ENCODE measurements at places on chromosomes 12 and 14. TPM values are rescaled to one million over a fixed set of nuclear protein-coding genes. Genes with fewer than 3 reads are reported as not detected.

The HNRNPA1 gene
- total RNA-seq, result 453 TPM

The CCDC177 gene
- total RNA-seq, result not detected

The KLHDC2 gene
- total RNA-seq, result 23.5 TPM

DNA sequence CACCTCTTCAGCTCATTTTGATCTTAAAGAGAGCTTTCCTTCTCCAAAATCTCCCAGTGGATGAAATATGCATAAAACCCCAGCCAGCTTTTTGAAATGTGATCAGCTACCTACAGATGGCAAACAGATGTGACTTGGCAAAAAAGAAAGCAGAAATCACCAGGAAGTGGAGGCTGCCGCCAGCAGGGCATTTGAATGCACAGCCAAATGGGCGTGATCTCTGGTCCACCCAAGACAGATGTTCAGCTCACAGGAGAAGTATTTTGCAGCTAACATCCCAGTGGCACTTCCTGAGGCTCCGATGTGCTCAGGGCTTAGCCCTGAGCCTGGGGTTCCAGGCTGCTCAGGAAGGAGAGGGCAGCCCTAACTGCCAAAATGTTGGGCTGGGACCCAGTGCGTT lies 78.3 kb downstream of the LGMN start:
- no peak overlapping the region for H3K27ac ChIP-seq
- H3K36me3 ChIP-seq, result no peaks in the 10 kb centered on the region
- no peaks in the 10 kb centered on the region for H3K27me3 ChIP-seq
- no peaks in the 10 kb centered on the region for H3K4me1 ChIP-seq
- DNase-seq, result no peak

The FOXA1 gene
- 0.87 TPM for total RNA-seq

DNA sequence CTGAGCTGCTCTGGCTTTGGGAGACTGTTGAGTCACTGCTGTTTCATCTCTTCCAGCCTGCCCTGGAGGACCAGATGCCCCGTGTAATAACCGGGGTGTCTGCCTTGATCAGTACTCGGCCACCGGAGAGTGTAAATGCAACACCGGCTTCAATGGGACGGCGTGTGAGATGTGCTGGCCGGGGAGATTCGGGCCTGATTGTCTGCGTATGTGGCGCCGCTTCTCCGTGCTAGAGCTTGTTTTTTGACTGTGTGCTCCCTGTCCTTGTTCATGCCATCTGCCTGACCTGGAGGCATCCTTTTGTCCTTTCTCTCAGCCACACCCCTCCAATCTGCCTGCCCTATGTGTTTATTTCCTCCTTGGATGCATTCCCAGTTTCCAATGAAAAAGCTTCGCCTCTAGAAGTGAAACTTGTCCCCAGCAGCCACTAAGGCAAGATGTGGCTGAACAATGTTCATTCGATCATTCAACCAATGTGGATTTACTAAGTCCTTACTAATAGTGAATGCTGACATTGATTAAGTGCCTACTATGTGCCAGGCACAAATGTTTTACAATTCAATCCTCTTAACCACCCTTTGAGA lies 98.6 kb downstream of the NT5DC3 start:
- H3K4me1 ChIP-seq, result peaks cover 7% of the 10 kb centered on the region
- no peak overlapping the region for H3K27ac ChIP-seq

The ACSS3 gene
- 0.28 TPM for total RNA-seq

The C1R gene
- 45.7 TPM for total RNA-seq

GRCh38 chr12:46549527-46550265 lies 177.1 kb upstream of the SLC38A2 start:
- peak overlapping the region; percentile 99 for H3K27ac ChIP-seq
- no peaks in the 10 kb centered on the region for H3K27me3 ChIP-seq
- H3K36me3 ChIP-seq, result no peaks in the 10 kb centered on the region
- H3K4me3 ChIP-seq, result no peak overlapping the region
- peaks cover 57% of the 10 kb centered on the region for H3K4me1 ChIP-seq

DNA sequence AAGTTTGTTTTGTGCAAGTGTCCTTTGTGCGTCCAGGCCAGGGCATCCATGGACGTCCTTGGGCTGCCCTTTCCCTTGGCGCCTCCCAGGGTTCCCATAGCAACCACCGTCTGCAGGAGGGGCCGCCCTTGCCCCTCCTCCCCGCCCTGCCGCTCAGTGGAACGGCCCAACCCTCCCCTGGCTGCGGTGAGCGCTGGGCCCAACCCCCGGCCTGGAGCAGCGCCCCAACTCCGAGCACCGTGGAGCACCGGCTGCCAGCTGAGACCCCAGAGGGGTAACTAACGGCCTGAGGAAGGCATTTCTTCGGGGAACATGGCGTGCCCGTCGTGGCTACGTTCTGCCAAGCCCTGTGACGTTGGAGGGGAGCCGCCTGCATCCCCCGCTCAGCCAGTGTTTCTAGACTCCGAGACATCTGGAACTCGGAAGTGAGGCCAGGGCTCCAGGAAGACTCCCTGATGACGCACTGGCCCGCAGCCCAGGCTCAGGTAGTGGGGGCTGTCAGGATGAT lies 5.3 kb upstream of the ACACB start:
- H3K27ac ChIP-seq, result peak overlapping the region; percentile 41
- peaks cover 25% of the 10 kb centered on the region for H3K36me3 ChIP-seq
- H3K4me1 ChIP-seq, result peaks cover 4% of the 10 kb centered on the region
- peak overlapping the region; percentile 37 for H3K4me3 ChIP-seq

GRCh38 chr12:7158781-7159609 lies 28.8 kb downstream of the CLSTN3 start:
- H3K4me1 ChIP-seq, result no peaks in the 10 kb centered on the region
- no peaks in the 10 kb centered on the region for H3K36me3 ChIP-seq

The TAS2R31 gene
- 1.5 TPM for total RNA-seq

GRCh38 chr14:76844223-76844622 lies 18.0 kb downstream of the LRRC74A start:
- H3K27me3 ChIP-seq, result peaks cover 2% of the 10 kb centered on the region
- DNase-seq, result no peak
- H3K27ac ChIP-seq, result no peak overlapping the region

The P2RX2 gene
- not detected for total RNA-seq

DNA sequence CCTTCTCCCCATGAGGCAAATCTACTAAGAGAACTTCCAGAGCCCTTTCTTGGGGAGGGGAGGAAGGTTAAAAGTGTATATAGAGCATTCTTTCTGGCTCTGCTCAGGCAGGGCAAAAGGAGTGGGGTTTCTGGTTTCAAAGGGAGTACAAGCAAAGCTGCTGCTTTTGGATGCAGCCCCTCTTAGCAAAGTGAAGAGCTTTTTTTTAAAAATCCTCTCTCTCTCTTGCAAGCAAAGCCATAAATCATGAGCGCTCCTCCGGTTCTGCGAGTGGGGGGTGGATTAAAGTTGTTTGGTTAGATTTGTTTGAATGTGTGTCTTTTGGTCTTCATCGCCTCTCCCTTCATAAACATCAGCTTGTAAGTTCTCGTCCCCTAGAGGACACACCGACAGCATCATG lies 546.6 kb upstream of the TBX3 start:
- H3K4me3 ChIP-seq, result no peak overlapping the region
- DNase-seq, result no peak
- no peak overlapping the region for H3K27ac ChIP-seq

The RPS6KL1 gene
- not detected for total RNA-seq

The TAS2R50 gene
- not detected for total RNA-seq

DNA sequence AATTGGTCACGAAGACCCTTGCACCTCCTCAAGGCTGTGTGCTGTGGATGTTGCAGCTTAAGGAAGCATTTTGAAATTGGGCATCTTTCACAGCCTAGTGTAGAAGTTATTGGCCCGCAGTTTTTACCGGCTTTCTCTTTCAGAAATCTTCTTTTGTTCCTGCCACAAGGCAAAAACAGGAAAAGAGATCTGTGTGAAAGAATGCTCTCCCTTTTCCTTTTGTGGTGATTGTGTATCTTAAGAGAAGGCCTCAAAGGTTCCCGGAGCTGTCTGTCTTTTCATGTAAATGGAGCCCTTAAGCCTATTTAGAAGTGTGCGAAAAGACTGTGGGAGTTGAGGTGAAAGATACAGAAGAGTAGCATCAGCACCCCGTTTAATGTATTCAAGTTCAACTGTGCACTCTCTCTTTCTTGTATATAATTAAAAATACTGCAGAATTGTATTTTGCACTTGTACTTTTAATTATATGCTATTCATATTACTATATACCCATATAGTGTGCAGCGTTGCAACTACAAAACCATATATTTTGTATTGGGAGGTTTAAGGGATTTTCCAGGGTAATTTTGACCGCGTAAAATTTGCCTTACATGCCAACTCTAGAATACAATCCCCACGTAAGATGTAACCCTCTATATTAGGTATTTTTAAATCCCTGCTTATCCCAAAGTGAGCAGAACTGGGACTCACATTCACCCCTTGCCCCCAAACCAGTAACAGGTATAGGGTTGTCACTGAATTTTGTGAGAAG lies 441.7 kb downstream of the RAD51B start:
- no peaks in the 10 kb centered on the region for H3K4me1 ChIP-seq
- no peak overlapping the region for H3K4me3 ChIP-seq
- H3K27ac ChIP-seq, result no peak overlapping the region
- H3K36me3 ChIP-seq, result no peaks in the 10 kb centered on the region

DNA sequence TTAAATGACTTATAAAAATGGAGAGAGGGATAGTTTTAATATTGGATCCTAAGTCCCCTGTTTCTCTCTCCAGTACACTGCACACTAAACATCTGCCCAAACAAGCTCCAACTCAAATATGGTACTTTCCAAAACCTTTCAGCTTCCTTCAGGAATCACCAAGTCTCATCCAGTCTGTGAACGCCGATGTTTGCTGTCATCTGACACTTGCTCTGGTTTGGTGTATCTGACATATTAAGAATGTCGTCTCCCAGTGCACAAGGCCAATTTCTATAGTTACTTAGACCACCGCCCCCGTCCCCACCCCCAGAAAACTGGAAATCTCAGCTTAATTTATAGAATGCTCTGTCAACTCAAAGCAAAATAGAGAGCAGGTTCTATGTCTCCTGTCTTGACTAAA lies 5.0 kb upstream of the MGP start:
- H3K4me1 ChIP-seq, result no peaks in the 10 kb centered on the region
- no peak overlapping the region for H3K27ac ChIP-seq
- no peak overlapping the region for H3K4me3 ChIP-seq
- DNase-seq, result no peak
- H3K27me3 ChIP-seq, result no peaks in the 10 kb centered on the region

DNA sequence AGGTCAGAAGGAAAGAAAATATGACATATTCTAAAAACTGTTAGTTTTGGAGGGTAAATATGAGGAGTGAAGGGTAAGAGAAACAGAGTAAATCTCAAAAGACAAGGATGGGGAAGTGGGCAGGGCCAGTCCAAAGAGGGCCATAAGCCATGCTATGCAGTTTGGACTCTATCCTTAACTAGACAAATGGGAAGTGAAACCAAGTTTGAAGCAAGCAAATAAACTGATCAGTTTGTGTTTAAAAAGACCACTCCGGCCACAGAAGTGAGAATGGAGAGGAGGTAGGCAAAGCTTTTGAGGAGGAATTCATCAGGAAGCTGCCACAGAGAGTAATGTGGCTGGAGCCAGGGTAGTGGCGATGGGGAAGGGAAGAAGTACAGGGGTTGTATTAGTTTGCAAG lies 37.5 kb upstream of the DAAM1 start:
- no peaks in the 10 kb centered on the region for H3K4me1 ChIP-seq
- no peaks in the 10 kb centered on the region for H3K27me3 ChIP-seq
- H3K4me3 ChIP-seq, result no peak overlapping the region
- no peaks in the 10 kb centered on the region for H3K36me3 ChIP-seq

DNA sequence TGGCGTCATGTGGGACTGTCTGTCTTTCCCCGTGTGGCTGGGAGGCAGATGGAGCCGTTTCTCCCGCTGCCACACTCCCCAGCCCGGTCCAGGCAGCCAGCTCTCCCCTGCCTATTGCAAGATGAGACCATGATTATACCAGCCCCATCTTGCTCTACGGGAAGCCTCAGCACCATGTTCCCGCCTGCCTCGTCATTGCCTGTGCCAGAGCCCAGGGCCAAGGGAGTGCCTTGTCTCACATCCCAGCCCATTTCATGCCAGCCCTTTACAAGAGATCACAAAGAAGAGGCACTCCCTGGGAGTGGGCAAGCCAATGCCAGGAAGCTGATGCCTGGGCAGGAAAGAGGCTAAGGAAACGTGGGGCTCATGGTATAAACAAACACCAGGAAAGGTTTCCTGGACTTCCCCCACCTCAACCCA lies 23.9 kb downstream of the GPR68 start:
- H3K27me3 ChIP-seq, result no peaks in the 10 kb centered on the region
- H3K27ac ChIP-seq, result no peak overlapping the region
- DNase-seq, result no peak
- H3K4me3 ChIP-seq, result no peak overlapping the region

The AMHR2 gene
- total RNA-seq, result not detected

The TEAD4 gene
- 51.2 TPM for total RNA-seq

DNA sequence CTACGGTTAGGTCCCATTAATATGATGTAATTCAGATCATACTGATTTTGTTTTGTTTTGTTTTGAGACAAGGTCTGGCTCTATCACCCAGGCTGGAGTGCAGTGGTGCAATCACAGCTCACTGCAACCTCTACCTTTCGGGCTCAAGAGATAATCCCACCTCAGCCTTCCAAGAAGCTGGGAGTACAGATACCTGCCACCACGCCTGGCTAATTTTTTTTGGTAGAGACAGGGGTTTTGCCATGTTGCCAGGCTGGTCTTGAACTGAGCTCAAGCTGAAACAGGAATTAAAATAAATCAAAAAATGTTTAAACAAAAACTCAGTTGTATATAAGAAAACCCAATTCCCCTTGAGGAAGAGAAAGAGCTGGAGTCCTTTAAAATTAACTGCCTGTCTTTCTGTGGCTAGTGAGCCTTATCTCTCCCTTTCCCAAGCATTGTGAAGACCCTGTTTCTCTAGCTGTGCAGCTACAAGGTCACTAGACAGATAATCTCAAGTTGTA lies 17.7 kb upstream of the ANAPC7 start:
- H3K36me3 ChIP-seq, result no peaks in the 10 kb centered on the region
- no peak for DNase-seq
- no peaks in the 10 kb centered on the region for H3K27me3 ChIP-seq

GRCh38 chr12:108237272-108237671 lies 101.8 kb downstream of the CMKLR1 start:
- H3K36me3 ChIP-seq, result no peaks in the 10 kb centered on the region
- no peak for DNase-seq
- H3K4me3 ChIP-seq, result no peak overlapping the region
- no peak overlapping the region for H3K27ac ChIP-seq
- H3K4me1 ChIP-seq, result no peaks in the 10 kb centered on the region
- no peaks in the 10 kb centered on the region for H3K27me3 ChIP-seq

DNA sequence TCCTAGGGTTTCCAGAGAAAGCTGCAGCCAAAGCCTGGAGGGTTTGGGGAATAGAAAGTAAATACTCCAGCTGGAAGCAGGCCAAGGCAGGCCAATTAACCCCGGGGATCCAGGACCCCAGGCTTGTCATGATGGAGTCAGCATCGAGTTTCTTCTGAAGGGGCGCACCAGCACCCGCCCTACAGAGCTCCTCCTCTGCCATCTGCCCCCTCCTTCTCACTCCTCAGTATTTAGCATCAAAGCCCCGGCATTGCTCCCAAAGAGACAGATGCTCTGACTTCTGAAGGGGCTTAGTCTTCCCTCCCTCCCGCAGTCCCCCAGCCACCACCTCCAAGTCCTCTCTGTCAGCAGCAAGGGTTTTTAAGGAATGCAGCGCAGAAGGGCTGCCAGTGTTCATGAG lies 285.1 kb upstream of the NOS1 start:
- H3K4me3 ChIP-seq, result no peak overlapping the region
- DNase-seq, result no peak
- H3K36me3 ChIP-seq, result no peaks in the 10 kb centered on the region
- H3K27ac ChIP-seq, result no peak overlapping the region
- H3K27me3 ChIP-seq, result no peaks in the 10 kb centered on the region
- no peaks in the 10 kb centered on the region for H3K4me1 ChIP-seq

- no peaks in the 10 kb centered on the region for H3K4me1 ChIP-seq
- DNase-seq, result no peak
- H3K36me3 ChIP-seq, result no peaks in the 10 kb centered on the region
- no peak overlapping the region for H3K4me3 ChIP-seq
- H3K27ac ChIP-seq, result no peak overlapping the region
- no peaks in the 10 kb centered on the region for H3K27me3 ChIP-seq
These were observed 36.3 kb upstream of the NT5DC3 start for GRCh38 chr12:103877288-103877687.

The CCDC197 gene
- total RNA-seq, result not detected

The MTRFR gene
- total RNA-seq, result 14.2 TPM

The TRHDE gene
- total RNA-seq, result 29.5 TPM

Measured in SJSA1 (cell line).